NCI-H1092 (cell line): ENCODE measurements at places on chromosomes 13 and 19.

DNA sequence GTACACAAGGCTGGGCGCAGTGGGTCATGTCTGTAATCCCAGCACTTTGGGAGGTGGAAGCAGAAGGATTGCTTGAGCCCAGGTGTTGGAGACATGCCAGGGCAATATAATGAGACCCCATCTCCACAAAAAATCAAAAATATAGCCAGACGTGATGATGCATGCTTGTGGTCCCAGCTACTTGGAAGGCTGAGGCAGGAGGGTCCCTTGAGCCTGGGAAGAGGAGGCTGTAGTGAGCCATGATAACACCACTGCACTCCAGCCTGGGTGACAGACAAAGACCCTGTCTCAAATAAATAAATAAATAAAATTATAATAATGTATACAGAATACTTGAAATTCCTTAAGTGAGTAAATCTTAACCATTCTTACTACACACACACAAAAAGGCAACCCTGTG, 127.7 kb downstream of the SPRY2 start:
- no peak for DNase-seq

DNA sequence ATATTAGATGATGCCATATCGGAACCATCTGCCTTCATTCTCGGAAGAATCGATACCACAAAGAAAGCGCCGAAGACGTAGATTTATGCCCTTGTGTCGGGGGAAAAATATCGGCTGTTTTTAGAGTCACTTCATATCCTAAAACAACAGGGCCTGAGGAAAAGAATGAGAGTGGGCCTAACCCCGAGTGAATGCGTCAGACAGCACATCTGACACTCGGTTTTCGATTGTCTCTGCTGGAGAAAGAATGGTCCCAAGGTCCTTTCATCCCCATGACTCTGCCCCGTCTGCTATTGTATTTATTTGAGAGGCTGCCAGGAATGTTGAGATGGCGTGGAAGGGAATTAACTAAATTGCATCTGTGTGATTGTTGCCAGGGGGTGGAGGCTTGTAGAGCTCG, 46.1 kb downstream of the CHST8 start:
- DNase-seq, result no peak

DNA sequence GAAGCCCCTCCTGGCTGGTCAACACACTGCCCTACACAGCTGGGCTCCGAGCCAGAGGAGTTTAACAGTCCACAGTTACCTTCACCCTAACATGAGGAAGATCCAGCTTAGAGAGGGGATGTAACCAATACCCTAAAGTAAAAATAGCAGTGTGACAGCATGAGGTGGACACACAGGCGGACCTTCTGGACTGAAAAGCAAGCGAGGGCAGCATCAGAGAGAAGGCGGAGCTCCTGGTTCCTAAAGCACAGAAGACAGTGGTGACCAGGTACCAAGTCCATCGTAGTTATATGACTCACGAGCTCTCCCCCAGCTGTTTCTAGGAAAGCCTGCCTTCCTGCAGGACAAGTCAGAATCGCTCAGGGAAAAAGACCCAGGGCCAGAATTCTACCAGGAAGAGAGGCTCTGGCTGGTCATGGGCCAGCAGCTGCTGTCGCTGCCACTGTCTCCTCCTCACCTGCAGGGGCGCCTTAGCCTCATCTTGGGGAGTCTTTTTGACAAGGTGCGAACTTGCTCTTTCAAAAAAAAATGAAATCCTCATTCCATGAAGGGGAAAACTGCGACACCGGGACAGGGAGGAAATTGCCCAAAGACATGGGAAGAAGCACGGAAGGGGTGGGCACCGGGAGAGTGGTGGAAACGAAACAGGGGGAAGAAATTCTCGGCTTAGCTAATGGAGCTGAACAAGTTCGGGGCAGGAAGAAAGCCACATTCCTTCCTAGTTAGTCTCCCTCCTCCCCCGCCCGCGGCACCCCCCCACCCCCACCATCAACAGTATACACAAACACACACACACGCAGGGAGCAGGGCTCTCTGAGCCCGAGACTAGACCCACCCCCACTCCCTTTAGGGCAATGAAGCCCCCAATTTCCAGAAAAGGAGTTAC, 1.7 kb downstream of the ELL start:
- no peak for DNase-seq

DNA sequence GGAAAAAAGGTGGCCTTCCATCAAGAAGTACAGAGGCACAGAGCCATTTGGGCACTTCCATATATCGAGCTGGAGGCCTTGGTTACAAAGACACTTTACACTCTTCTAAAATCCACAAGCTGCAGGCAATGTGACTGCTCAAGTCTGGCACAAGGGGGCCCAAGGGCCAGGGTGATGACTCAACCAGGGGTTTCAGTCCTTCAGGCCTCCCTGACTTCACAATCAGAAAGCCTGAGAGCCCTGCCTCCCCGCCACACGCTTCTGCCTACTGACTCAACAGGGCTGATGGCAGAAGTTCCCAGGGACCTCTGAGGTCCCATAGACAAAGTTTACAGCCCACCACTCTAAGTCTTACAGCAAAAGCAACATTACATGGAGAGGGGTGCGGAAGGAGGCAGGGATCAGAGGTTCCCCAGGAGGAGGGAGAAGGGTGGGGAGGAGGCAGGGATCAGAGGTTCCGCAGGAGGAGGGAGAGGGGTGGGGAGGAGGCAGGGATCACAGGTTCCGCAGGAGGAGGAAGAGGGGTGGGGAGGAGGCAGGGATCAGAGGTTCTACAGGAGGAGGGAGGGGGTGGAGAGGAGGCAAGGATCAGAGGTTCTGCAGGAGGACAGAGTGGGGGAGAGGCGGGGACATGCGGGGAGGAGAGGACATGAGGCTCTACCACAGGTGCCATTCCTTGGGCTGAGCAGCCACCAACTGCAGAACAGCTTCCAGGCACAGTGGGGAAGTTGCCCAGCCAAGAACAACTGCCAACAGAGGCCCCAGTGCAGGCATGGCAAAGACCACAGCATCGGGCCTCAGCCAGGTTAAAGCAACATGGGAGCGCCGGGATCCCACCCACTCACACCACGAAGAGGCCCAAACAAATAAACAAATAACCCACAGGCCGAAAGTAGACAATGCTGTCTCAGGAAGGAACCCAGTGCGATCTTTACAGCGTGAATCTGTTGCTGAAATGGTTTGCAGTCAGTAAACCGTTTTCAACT, 52.0 kb downstream of the SLC7A1 start:
- no peak for DNase-seq

DNA sequence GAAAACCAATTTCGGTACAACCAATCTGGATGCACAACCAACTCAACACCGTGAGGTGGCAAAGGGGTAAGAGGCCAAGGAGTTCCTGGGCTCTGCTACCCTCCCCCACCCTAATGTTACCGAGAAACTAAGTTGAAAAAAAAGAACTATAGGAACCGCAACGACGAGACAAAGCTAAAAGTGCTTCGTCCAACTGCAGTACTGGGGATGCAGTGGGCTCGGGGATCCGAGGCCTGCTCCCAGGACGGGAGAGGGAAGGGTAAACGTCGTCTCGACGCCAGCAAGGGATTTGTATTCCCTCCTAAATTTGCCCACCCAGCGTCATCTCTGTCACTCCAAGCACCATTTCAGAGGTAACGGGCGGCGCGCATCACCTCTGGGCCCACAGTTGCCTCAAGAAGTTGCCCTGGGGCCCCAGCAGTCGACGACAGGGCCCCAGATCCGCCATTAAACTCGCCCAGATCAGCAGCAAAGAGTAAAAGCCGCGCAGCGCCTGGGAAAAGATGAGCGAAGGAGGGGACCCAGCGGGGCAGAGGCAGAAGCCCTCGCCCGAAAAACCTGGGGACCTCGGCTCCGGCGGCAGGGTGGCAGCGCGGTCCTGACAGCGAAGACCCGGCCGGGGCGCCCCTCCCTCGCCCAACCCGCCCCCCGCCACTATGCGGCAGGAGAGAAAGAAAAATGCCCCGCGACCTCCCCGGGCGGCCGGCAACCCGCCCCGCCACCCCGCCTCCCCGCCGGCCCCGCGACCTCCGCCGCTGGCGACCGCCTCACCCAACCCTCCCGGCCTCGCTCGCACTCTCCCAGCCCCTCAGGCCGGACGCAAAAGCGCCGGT, 752 bp downstream of the ZMYM5 start:
- DNase-seq, result no peak

DNA sequence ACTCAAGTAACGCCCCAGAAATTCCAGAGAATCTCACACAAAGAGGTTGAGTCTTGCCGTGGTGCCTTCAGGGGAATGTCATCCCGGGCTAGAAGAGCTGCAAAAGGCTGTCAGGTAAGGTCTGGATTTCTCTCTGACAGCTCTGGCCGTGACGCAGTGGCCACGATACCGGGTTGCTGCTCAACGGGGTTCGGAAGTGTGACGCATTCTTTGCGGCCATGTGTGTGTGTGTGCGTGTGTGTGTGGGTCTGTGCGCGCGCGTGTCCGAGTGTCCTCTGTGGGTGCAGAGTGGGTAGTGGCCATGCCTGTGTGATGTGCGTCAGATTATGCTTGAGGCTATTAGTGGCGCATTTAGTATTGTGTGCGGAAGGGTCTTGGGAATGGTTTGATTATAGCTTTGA, 306 bp downstream of the ZNF540 start:
- DNase-seq, result peak; percentile 5

GRCh38 chr13:105446197-105446596, 1089.3 kb downstream of the EFNB2 start:
- no peak for DNase-seq

DNA sequence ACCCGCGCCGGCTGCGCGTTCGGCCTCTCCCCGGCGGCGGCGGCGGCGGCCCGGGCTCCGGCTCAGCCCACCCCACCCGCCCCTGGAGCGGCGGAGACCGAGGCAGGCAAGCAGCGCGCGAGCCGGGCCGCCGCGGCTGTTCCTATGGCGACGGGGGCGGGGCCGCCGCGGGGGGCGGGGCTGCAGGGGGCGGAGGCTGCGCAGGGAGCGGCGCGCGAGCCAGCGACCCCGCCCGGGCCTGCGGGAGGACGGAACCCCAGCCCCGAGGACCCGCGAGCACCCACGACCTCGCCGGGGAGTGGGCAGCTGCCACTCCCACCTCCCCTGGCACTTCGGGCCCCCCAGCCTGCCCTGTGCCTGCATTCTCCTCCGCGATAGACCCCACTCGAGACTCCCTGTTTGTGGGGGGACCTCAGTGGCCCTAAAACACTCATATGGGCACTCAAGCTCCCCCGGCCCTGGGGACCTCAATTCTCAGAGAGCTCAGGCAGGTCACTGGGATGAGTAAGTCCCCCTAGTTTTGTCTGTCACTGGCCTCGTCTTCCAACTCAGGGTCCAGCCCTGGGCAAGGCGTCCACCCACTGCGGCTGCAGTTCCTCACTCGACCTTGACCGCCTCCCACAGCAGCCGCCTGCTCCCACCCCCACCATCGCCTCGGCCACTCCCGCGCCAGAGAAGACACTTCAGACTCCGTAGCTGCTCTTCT, at the start of gene CTXN1:
TSS of gene CTXN1 (minus strand) at position 115 of the 706 bp plus-strand sequence. CDS start 597 bp downstream, outside the sequence.
- peak; percentile 48 for DNase-seq

- no peak for DNase-seq
Measured at GRCh38 chr13:85969331-85969730, 170.1 kb upstream of the SLITRK6 start.

- peak; percentile 18 for DNase-seq
Measured at GRCh38 chr19:50358483-50359327, 6.7 kb downstream of the NAPSA start.
